ENCODE measurements at places on chromosomes 2 and 18.

- no peak overlapping the region for H3K4me3 ChIP-seq
- H3K36me3 ChIP-seq, result no peaks in the 10 kb centered on the region
- H3K27me3 ChIP-seq, result peaks cover 11% of the 10 kb centered on the region
- DNase-seq, result no peak
- H3K4me1 ChIP-seq, result no peaks in the 10 kb centered on the region
- H3K27ac ChIP-seq, result no peak overlapping the region
These were observed 21.8 kb upstream of the NT5DC4 start for GRCh38 chr2:112698834-112699515.

- peaks cover 12% of the 10 kb centered on the region for H3K36me3 ChIP-seq
- H3K4me1 ChIP-seq, result peaks cover 20% of the 10 kb centered on the region
- DNase-seq, result no peak
These were observed 39.2 kb upstream of the RNU4ATAC start for GRCh38 chr2:121491518-121491917.

- peaks cover 32% of the 10 kb centered on the region for H3K4me1 ChIP-seq
- peak overlapping the region; percentile 1 for H3K4me3 ChIP-seq
- no peaks in the 10 kb centered on the region for H3K27me3 ChIP-seq
These were observed 100.7 kb downstream of the NFATC1 start for GRCh38 chr18:79496237-79496977.

- no peak overlapping the region for H3K4me3 ChIP-seq
- H3K27me3 ChIP-seq, result no peaks in the 10 kb centered on the region
- no peak for DNase-seq
- H3K27ac ChIP-seq, result no peak overlapping the region
- H3K4me1 ChIP-seq, result no peaks in the 10 kb centered on the region
- H3K36me3 ChIP-seq, result no peaks in the 10 kb centered on the region
These were observed 42.7 kb upstream of the CDH19 start for GRCh38 chr18:66646609-66647008.

- no peak for DNase-seq
- H3K4me3 ChIP-seq, result no peak overlapping the region
- no peaks in the 10 kb centered on the region for H3K36me3 ChIP-seq
- no peaks in the 10 kb centered on the region for H3K4me1 ChIP-seq
- H3K27me3 ChIP-seq, result no peaks in the 10 kb centered on the region
These were observed 204.9 kb downstream of the PTGR3 start for GRCh38 chr18:75003764-75004690.

GRCh38 chr2:55014962-55015939 is 35.0 kb downstream of the RTN4 start:
- DNase-seq, result no peak
- peaks cover 33% of the 10 kb centered on the region for H3K36me3 ChIP-seq
- H3K27ac ChIP-seq, result peak overlapping the region; percentile 74
- H3K27me3 ChIP-seq, result no peaks in the 10 kb centered on the region

GRCh38 chr2:161238265-161238559 is 70.0 kb upstream of the PSMD14 start:
- peak overlapping the region; percentile 88 for H3K4me3 ChIP-seq
- no peaks in the 10 kb centered on the region for H3K27me3 ChIP-seq
- DNase-seq, result no peak
- peaks cover 14% of the 10 kb centered on the region for H3K4me1 ChIP-seq

DNA sequence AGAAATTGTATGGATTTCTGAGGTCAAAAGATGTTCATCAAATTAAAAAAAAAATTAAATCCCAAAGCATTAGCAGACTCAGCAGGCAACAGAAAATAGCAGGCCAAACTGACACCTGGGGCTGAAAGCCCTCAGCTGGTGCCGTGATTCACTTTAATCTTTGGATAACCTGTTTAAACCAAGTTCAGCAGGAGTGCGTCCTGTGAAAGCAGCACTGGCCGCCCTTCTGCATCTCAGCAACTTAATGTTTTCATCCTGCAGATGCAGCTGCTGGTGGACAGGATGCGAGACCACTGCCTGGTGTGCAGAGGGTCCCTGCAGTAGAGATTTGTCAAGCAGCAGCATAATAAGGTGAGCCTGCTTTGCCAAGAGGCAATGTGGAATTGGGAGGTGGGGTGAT is 41.2 kb downstream of the CCDC68 start:
- DNase-seq, result no peak
- H3K4me3 ChIP-seq, result no peak overlapping the region
- H3K27me3 ChIP-seq, result peaks cover 9% of the 10 kb centered on the region
- no peaks in the 10 kb centered on the region for H3K4me1 ChIP-seq
- no peak overlapping the region for H3K27ac ChIP-seq

- no peak overlapping the region for H3K4me3 ChIP-seq
- H3K36me3 ChIP-seq, result peaks cover 5% of the 10 kb centered on the region
- peaks cover 67% of the 10 kb centered on the region for H3K4me1 ChIP-seq
- H3K27me3 ChIP-seq, result no peaks in the 10 kb centered on the region
- H3K27ac ChIP-seq, result peak overlapping the region; percentile 73
- DNase-seq, result no peak
These were observed 72.7 kb downstream of the SH3RF3 start for GRCh38 chr2:109201465-109202327.

GRCh38 chr2:127942002-127942401 is 56.2 kb upstream of the AMMECR1L start:
- DNase-seq, result no peak
- no peak overlapping the region for H3K27ac ChIP-seq
- H3K4me3 ChIP-seq, result no peak overlapping the region
- H3K4me1 ChIP-seq, result no peaks in the 10 kb centered on the region
- H3K27me3 ChIP-seq, result no peaks in the 10 kb centered on the region

DNA sequence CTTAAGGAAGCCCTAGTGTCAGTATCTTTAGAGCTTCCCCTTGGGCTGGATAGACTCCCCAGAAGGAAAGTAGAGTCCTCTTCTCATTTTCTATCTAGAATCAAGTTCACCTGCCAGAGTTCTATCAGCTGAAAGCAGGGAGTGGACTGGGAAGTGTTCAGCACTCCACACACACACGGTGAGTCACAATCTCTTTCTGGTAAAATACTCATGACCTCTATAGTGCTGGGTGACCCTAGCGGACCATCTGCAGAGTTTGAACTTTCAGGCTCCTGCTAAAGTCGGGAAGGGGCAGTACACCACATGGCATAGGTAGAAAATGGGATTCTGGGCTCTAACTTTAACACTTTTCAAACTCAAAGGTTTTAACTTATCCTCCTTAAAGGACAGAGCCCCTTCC is 43.3 kb downstream of the SAP130 start:
- no peak for DNase-seq
- H3K36me3 ChIP-seq, result peaks cover 55% of the 10 kb centered on the region
- no peaks in the 10 kb centered on the region for H3K27me3 ChIP-seq
- H3K4me1 ChIP-seq, result no peaks in the 10 kb centered on the region

DNA sequence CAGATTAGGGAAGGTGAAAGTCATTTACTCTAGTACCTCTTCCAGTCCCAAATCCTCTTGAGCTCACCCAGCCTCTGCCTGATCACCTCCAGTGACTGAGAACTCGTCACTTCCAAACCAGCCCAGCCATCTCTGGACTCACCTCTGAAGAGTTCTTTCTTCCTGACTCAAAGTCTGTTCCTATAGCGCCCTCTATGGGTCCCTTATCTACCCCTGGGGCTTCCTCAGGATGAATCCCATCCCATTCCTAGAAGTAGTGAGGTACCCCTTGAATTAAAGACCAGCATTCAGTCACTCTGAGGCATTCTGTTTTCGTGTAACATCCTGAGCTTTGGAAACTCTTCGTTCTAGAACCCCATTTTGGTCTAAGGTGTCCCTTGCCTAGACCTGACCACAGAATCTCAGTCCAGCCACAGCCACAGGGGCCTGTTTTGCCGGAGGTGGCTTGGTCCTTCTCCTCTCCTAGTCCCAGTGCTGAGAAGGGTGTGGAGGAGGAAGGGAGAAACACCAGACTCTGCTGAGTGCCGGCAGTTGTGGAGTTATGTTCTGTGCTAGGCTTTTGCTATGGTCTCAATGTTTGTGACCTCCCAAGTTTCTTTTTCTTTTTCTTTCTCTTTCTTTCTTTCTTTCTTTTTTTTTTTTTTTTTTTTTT is 32.7 kb downstream of the SIX3 start:
- no peaks in the 10 kb centered on the region for H3K36me3 ChIP-seq
- peaks cover 9% of the 10 kb centered on the region for H3K4me1 ChIP-seq
- no peak overlapping the region for H3K4me3 ChIP-seq
- H3K27me3 ChIP-seq, result peaks cover 11% of the 10 kb centered on the region
- H3K27ac ChIP-seq, result no peak overlapping the region

GRCh38 chr2:11456251-11456650 is 9.7 kb downstream of the E2F6 start:
- H3K36me3 ChIP-seq, result peaks cover 14% of the 10 kb centered on the region
- peaks cover 17% of the 10 kb centered on the region for H3K4me1 ChIP-seq
- H3K27ac ChIP-seq, result no peak overlapping the region

- no peak overlapping the region for H3K27ac ChIP-seq
- peaks cover 36% of the 10 kb centered on the region for H3K27me3 ChIP-seq
- no peaks in the 10 kb centered on the region for H3K36me3 ChIP-seq
- no peak for DNase-seq
These were observed 1130.2 kb downstream of the DSC3 start for GRCh38 chr18:29912351-29912750.

GRCh38 chr2:205699515-205700289 is 17.4 kb downstream of the NRP2 start:
- H3K4me3 ChIP-seq, result no peak overlapping the region
- peak overlapping the region; percentile 91 for H3K27ac ChIP-seq
- no peaks in the 10 kb centered on the region for H3K27me3 ChIP-seq
- H3K4me1 ChIP-seq, result peaks cover 96% of the 10 kb centered on the region

- H3K4me1 ChIP-seq, result peaks cover 8% of the 10 kb centered on the region
- no peak overlapping the region for H3K27ac ChIP-seq
- H3K27me3 ChIP-seq, result peaks cover 6% of the 10 kb centered on the region
- DNase-seq, result no peak
- no peak overlapping the region for H3K4me3 ChIP-seq
- no peaks in the 10 kb centered on the region for H3K36me3 ChIP-seq
These were observed 23.4 kb upstream of the SOX11 start for GRCh38 chr2:5668682-5669250.

- H3K27me3 ChIP-seq, result no peaks in the 10 kb centered on the region
- H3K36me3 ChIP-seq, result no peaks in the 10 kb centered on the region
- no peaks in the 10 kb centered on the region for H3K4me1 ChIP-seq
These were observed 25.8 kb downstream of the NEDD4L start for GRCh38 chr18:58069721-58070292.

- peak overlapping the region; percentile 69 for H3K4me3 ChIP-seq
- peak overlapping the region; percentile 95 for H3K27ac ChIP-seq
- H3K4me1 ChIP-seq, result peaks cover 14% of the 10 kb centered on the region
- H3K36me3 ChIP-seq, result no peaks in the 10 kb centered on the region
- DNase-seq, result no peak
These were observed 325.6 kb upstream of the VRK2 start for GRCh38 chr2:57720728-57721627.

- peaks cover 6% of the 10 kb centered on the region for H3K27me3 ChIP-seq
- peaks cover 49% of the 10 kb centered on the region for H3K4me1 ChIP-seq
- H3K27ac ChIP-seq, result peak overlapping the region; percentile 69
- H3K36me3 ChIP-seq, result no peaks in the 10 kb centered on the region
- no peak for DNase-seq
- H3K4me3 ChIP-seq, result peak overlapping the region; percentile 58
These were observed 8.4 kb upstream of the ARID5A start for GRCh38 chr2:96528006-96528699.

DNA sequence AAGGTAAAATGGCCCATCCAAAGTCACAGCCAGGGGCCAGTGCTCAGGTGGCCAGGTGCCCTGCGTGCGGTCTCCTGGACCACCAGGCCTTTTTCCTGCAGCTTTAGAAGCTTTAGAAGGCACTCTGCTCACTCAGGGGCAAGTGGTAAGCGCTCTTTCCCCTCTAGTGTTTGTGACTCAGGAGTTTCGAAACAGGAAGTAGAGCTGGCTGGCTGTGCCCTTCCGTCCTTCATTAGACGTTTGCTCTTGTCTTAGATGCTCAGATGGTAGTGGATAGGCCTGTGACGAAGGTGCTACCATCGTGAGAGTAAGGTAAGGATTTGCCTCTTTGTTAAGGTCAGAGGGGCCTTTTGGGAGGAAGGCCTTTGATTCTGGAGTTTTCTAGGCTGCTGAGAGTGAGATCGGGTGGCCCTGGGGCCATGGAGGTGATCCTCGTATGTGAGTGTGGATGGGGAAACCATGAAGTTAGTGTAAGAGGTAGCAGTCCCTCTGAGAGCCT is at the start of gene CASP8:
Gene CASP8 (plus strand): TSS at position 235 of the 499 bp plus-strand sequence. CDS start 5,951 bp downstream, outside the sequence.
- H3K36me3 ChIP-seq, result no peaks in the 10 kb centered on the region
- H3K4me1 ChIP-seq, result peaks cover 41% of the 10 kb centered on the region
- H3K27ac ChIP-seq, result no peak within 1 kb of the TSS

- no peak for DNase-seq
- H3K4me3 ChIP-seq, result no peak overlapping the region
- no peaks in the 10 kb centered on the region for H3K36me3 ChIP-seq
- H3K27me3 ChIP-seq, result no peaks in the 10 kb centered on the region
These were observed 139.5 kb upstream of the PKDCC start for GRCh38 chr2:41908349-41908748.

DNA sequence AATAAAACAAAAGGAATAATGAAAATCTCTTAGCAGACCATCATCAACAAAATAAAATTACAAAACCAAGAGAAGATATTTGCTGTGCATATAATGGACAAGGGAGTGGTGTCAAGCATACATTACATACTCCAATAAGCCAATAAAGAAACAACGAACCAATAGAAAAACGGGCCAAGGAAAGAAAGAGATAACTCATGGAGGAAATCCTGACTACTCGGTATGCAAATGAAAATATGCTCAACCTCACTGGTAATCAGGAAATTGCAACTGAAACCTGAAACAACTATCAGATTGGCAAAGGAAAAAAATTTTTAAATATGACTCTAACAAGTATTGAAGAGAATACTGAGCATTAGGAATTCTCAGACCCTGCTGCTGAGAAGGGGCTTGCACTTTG is 84.7 kb downstream of the BCL2 start:
- H3K4me1 ChIP-seq, result peaks cover 39% of the 10 kb centered on the region
- H3K36me3 ChIP-seq, result no peaks in the 10 kb centered on the region
- H3K4me3 ChIP-seq, result no peak overlapping the region
- no peak overlapping the region for H3K27ac ChIP-seq

- DNase-seq, result no peak
- peaks cover 60% of the 10 kb centered on the region for H3K36me3 ChIP-seq
- H3K4me1 ChIP-seq, result no peaks in the 10 kb centered on the region
- H3K4me3 ChIP-seq, result no peak overlapping the region
- no peaks in the 10 kb centered on the region for H3K27me3 ChIP-seq
These were observed 22.3 kb downstream of the SLC35F5 start for GRCh38 chr2:113734185-113734584.

GRCh38 chr2:241816431-241817121 is 7.6 kb downstream of the NEU4 start:
- H3K27ac ChIP-seq, result no peak overlapping the region
- no peaks in the 10 kb centered on the region for H3K4me1 ChIP-seq
- H3K4me3 ChIP-seq, result no peak overlapping the region
- DNase-seq, result no peak
- no peaks in the 10 kb centered on the region for H3K27me3 ChIP-seq
